ENCODE measurements at places on chromosomes 2 and 18.

DNA sequence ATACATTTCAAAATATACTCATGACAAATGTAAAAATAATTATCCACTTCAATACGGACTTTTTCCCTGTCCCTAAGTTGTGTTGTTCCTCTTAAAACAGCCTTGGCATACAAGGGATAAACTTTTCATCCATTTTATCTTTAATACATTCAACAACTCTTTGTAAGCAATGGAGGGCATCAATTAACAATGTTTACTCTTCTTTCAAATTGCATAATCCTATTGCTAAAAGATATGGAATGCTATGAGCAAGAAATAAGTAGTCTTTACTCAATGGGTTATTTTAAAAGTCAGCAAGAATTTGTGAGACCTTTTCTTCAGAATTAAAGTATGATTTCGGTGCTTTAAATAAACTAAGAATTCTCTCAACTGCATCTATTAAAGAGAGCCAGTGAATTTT is 41.9 kb downstream of the SCN9A start:
- DNase-seq = no peak

DNA sequence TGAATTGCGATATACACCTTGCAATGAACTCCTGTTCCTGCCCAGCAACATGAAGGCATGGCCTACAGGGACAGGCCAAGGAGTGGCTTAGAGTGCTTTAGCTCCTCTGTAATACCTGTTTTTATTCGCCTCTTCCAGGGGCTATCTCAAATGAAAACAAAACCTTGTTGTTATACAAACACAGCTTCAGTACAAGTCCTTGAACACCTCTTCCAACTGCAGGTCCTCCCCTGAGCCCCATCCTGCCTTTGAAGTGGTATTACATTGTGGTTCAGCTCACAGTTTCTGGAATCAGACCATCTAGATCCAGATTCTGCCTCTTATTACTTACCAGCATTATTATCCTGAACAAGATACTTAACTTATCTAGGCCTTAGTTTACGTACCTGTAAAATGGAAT is 83.0 kb upstream of the HNRNPA3 start:
- no peak for DNase-seq

DNA sequence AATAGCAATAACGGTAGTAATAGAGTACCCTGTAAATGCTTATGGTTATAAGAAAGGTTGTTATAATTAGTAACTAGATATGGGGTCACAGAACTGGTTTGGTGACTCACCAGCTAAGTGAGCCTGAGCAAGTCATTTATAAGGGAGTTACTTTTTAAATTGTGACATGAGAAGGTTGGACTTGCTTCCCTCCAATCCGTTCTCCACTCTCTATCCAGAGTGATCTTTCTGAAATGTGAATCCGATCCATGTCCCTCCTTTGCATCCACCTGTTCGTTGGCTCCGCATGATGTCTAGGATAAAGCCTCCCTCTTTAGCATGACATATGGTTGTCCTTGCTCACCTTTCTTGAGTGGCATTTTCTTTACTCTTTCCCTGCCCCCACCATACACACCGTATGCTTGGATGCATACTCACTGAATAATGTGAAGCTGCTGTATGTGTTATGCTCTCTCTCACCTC is 83.1 kb downstream of the CDC42EP3 start:
- DNase-seq = no peak

- DNase-seq = no peak
Measured at GRCh38 chr2:2655453-2656114, 324.5 kb upstream of the MYT1L start.

DNA sequence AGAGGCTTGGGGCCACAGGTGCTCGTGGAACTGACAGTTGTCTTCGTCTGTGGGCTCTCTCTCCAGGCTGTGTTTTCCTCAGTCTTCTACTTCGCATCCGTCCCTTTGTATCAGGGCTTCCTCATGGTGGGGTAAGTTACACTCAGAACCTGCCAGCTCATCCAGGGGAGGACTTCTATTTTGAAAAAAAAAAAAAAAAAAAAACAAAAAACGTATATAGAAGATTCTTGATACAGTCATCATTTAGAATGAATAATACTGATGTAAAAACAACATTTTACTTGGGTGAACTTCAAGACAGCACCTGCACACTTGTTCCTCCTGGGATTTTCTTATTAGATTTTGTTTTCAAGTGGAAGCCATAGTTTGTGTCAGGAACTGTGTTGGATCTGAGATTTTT is 47.7 kb upstream of the NFATC1 start:
- DNase-seq = no peak

DNA sequence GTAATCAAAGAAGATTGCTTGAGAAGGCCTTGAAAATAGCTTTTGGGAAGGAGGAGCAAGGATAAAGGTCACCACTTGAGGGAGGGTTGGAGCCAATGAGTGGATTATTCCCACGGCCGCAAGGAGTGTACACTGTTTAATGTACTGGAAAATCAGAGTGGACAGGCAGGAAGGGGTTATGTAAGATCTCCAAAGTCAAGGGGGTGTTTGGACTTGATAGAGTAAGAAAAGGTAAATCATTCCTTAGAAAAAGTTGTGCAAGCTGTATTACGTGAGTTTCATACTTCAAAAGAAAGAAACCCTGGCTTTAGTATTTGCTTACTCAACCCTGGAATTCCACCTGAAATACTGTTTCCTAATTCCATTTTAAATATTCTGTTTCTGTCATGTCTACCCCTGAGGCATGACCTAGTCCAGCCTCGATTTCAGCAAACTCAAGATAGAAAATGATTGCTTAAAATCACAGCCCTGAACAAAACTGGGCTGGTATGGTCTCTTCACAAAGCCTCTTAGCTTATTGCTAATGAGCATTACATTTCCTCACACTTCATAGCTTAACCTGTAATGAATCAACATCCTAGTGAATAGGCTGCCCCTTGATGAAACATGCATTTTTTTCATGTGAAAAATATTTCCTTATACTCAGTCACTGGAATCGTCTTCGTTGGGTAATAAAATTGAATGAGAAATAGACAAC is 1.1 kb downstream of the MREG start:
- peak; percentile 56 for DNase-seq

- DNase-seq = peak; percentile 14
Measured at GRCh38 chr18:77131652-77132368, 773 bp downstream of the MBP start.

DNA sequence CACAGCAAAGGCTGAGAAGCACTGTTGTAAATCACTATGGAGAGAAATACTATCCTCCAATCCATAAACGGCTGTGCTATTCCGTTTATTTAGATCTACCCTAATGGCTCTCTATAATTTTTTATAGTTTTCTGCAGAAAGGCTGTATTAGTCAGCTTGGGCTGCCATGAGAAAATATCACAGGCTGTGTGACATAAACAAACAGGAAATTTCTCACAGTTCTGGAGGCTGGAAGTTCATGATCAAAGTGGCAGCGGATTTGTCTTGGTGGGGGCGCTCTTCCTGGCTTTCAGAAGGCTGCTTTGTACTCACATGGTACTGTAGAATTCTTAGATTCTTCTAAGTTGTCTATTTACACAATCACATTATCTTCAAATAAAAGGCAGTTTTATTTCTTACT is 44.1 kb downstream of the C1D start:
- DNase-seq = no peak

- no peak for DNase-seq
Measured at GRCh38 chr2:10932345-10933151, 20.8 kb downstream of the KCNF1 start.

- no peak for DNase-seq
Measured at GRCh38 chr2:201404699-201405280, 46.5 kb downstream of the TRAK2 start.

DNA sequence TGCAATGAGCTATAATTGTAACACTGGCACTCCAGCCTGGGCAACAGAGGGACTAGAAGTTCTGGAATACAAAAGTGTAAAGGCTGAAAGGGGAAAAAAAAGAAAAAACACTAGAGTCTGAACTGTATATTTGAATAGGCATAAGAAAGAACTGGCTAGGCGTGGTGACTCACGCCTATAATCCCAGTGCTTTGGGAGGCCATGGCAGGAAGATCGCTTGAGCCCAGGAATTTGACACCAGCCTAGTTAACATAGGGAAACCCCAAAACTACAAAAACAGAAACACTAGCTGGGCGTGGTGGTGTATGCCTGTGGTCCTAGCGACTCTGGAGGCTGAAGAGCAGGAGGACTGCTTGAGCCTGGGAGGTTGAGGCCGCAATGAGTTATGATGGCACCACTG is 70.6 kb downstream of the SAP130 start:
- no peak for DNase-seq

DNA sequence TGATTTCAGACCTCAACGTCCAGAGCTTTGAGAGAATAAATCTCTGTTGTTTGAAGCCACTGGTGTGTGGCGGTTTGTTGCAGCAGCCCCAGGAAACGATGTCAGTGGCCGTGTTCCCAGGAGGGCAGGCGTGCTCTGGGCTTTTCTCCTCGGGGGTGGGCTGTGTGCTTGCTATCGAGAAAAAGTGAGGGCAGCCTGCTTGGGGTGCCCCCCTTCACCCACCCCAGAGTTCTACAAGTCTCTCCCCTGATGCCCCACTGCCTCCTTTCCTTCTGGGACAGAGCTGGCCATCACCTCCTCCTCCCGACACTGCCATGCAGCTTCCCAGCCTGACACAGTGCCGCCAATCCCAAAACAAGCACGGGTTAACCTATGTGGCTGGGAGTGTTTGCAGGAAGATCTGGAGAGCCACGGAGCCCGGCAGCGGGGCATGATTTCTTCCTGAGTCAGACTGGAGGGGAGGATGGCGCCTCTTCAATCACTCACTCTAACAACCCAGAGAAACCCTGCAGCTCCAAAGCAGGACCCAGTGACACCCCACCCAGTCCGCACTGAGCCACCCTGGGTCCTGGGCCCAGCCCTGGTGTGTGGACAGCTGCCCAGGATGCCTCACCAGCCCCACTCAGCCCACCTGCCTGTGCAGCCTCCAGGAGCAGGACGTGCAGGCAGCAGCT is 213.7 kb upstream of the RAB6C start:
- no peak for DNase-seq

GRCh38 chr2:197369933-197370320 is 59.3 kb upstream of the ANKRD44 start:
- DNase-seq = peak; percentile 29

DNA sequence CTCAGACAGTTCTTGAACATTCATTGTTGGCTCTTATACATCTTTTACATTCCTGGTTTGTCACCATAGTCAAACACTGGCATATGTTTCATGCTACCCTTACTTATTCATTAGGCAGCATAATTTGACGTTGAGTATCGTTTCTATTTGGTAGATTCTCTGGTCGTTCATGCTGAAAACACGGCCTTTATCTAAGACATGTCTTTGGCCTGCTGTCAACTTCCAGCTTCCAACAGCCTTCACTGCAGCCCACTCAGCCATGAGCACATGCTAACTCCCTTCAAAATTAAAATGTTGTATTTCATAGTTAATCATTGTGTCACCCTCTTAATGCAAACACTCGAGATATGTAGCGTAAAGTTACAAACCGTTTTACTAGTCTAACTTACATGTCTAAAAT is 493.0 kb upstream of the NRP2 start:
- no peak for DNase-seq

DNA sequence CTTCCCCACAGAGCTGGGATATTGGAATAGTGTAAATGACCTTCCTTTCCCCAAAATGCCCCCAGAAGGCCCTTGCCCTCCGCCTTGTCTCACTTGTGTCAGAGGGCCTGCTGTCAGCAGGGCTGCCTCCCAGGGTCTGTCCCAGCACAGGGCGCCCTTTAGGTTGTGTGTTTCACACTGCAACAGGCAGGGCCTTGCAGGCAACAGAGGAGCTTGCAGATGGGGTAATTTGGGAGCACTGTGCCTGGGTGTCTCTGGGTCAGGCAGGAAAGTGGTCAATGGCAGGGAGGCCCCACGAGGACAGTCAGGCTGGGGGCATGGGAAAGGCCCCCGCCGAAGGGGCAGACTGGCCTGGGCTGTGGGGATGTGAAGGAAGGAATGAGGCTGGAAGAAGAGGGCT is 130.7 kb downstream of the ASB1 start:
- no peak for DNase-seq

DNA sequence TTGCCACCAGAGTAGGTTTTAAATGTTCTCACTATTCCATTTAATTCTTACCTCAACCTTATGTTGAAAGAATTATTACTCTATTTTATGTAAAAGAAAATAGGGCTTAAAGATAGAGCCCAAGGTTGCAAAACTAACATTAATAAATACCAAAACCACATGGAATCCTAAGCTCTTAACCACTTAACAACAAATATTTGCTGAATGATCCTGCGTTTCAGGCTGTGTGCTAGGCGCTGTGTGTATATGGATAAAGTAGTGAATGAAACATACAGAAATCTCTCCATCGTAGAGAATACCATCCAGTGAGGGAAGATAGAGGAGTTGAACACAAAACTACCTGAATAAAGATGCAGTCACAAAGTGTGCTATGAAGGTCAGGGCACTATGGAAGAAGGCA is 485.1 kb downstream of the THSD7B start:
- DNase-seq = no peak

DNA sequence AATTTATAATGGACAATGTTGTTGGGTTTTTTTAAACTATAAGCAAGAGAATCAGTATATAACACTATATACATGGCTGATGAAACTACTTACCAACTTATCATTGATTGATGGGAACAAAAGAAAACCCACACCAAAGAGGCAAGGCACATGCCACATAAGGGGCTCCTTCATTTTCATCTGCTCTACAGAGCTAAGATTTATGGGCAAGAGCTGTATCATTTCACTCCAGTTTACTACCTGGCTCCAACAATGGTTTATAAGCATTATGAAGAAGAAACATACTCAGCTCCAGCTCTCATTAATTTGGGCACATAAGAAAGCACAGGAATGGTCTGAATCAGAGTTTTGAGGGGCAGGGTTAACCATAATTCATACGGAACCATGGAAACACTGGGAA is 283.3 kb downstream of the AGPS start:
- DNase-seq = no peak

GRCh38 chr2:14544247-14544646 is 88.3 kb upstream of the LRATD1 start:
- no peak for DNase-seq

DNA sequence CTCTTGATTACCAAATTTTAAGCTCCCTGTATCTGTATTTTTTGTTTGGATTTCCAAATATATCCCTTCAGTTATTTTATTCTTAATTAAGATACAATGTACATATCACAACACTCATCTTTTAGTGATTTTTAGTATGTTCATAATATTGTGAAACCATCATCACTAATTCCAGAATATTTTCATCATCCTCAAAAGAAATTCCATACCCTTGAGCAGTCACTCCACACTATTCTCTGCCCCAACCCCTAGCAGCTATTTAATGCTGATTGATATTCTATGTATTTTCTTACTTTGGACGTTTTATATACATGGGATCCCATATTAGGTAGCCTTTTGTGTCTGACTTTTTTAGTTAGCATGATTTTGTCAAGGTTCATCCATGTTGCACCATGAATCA is 127.4 kb upstream of the SLC8A1 start:
- no peak for DNase-seq
